ENCODE measurements at places on chromosomes 6 and 20.

- DNase-seq: no peak
Measured at GRCh38 chr6:129633529-129633928, 76.4 kb downstream of the ARHGAP18 start.

DNA sequence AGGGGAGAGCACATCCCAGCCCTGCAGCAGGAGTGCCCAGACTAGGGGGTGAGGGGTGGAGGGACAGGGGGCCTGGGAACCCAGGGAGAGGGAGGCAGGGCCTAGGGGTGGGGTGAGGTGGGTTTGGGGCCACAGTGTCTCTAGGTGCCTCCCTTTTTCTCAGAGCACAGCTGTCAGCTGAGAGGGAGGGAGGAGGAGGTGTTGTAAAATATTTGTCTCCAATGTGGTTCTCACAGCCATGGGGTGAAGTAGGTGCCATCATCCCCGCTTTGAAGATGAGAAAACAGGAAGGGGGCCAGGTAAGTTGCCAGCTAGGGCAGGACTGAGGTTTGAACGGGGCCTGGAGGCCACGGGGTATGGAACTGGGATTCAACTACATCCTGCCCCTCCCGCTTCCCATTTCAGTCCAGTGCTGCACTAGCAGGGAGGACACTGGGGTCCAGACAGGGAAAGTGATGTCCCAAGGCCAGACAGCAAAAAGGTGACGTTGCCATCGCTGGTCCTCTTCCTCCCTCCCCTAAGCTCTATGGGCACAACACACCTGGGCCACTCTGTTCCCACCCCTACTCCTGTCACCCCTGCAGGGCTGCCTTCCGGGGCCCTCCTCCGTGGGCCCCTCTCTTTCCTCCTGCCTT is 20.3 kb downstream of the PACSIN1 start:
- no peak for DNase-seq

DNA sequence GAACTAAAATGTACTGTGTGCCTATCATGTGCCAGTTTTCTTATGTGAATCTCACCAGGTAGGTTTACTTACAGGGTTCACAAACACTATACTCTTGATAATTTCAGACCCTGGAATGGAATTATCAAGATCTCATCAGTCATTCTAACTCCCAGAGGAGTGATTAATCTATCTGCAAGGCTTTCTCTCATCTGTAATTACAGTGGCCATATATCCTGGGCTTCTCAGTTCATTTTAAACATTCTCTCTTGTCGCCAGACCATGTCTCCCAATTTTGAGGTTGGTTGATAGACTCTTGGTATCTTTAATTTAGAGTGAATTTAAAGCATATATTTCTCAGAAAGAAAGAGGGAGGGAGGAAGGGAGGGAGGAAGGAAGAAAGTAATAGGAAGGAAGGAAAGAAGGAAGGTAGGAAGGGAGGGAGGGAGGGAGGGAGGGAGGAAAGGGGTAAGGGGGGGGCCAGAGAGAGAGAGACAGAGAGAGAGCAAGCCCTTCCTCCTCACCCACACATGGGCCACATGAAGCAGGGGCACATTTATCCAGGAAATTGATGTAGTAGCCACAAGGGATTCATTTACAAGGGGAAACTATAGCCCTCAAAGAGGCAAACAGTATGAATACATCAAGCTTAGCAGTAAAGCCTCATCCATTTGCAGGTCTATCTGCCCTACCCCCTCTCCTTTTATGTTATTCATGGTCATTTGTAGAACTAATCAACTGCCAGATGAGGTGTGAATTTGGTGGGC is 25.8 kb upstream of the NRSN1 start:
- no peak for DNase-seq

DNA sequence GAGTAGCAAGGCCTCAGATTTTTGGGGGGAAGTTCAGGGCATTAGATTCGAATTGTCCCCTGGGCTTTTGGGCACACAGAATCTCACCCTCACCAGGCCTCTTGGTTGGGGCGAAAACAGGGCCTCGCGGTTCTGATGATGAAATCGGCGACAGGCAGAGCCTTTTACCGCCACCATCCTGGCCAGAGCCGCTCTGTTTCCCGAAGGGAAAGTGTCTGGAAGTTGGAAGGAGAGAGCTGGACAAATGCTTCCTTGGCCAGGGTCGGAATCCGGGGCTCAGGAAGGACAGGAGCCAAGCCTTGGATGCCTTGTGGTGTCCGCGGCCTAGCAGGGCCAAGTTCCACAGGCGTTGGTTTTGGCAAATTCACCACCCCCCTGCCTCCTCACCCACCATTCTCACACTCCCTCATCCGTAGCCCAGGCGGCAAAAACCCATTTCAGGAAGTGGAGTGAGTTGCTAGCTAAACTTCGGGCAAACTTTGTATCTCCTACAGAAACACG is 3.5 kb upstream of the TFAP2A start:
- no peak for DNase-seq

GRCh38 chr20:1626528-1627199 is 6.9 kb upstream of the SIRPB1 start:
- no peak for DNase-seq

- DNase-seq: no peak
Measured at GRCh38 chr20:56453352-56453751, 15.1 kb upstream of the RTF2 start.

DNA sequence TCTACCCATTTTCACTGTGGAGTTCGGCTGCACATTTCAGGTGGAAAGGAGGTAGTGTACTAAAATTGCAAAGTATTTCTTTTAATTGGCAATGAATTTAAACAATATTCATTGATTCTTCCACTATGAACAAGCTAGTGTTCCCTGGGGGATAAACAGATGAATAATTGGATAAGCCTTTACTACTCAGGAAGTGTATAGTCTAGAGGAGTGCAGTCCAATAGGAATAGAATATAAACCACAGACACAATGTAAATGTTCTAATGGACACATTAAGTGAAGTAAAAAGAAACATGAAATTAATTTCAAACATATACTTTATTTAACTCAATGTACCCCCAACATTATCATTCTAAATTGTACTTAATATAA is 28.7 kb downstream of the SGK1 start:
- no peak for DNase-seq
